Endodermal cell (in vitro differentiated cells): ENCODE measurements at places on chromosomes 13 and 19. TPM values are rescaled to one million over a fixed set of nuclear protein-coding genes. Genes with fewer than 3 reads are reported as not detected.

GRCh38 chr13:57507752-57508463 lies 123.6 kb upstream of the PCDH17 start:
- no peak for DNase-seq

- no peak for DNase-seq
These were observed 405.8 kb downstream of the FGF9 start for GRCh38 chr13:22076658-22077057.

GRCh38 chr13:97028441-97029299 lies 34.4 kb upstream of the OXGR1 start:
- DNase-seq: peak; percentile 80

- DNase-seq: no peak
These were observed 806 bp downstream of the ZNF414 start for GRCh38 chr19:8513036-8513686.

The PSPN gene
- 1.8 and 1.9 TPM in 2 replicates for total RNA-seq
